ENCODE measurements at places on chromosomes 3 and 15.

DNA sequence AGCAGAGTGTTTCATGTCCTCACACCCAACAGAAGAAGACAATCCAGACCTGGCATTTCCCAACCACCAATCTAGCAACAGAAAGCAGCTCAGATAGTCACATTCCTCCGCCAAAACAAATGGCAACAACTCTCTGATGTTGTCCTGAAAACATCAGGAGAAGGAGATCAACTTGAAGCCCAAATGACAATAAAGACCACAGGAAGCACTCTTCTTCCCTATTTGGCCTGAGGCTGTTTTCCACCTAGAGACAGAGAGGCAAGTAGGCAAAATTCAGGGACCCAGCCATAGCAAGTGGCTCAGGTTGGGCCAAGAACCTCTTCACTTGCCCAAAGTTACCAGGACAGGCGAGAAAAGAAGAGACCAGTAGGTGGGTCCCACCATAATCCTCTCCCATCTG is 35.0 kb downstream of the ZNF148 start:
- no peak for DNase-seq

GRCh38 chr15:95715116-95715903 is 615.2 kb upstream of the NR2F2 start:
- no peak for DNase-seq

GRCh38 chr3:8964436-8965370 is 1.4 kb upstream of the RAD18 start:
- DNase-seq = no peak

DNA sequence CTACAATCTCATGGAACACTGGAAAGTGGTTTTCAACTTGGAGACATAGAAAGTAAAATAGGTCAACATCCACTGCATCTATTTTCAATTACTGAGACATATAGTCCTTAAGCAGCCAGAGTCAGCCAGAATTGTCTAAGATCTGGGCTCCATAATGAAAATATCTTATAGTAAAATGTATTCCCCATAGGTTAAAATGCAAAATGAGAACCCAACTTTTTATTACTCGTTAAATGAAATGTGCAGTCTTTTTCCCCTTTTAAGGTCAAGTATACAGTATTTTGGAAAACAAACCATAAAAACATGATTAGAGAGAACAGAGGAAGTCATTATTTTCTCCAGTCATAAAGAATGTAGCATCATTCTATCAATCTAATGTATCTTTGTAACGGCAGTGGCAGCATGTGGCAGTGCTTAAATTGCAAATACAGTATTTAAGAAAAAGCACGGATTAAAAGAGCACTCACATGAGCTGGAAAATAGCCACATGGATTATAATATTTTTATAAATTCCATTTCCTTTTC is 64.4 kb upstream of the CPB1 start:
- no peak for DNase-seq

- DNase-seq = no peak
Measured at GRCh38 chr3:65617209-65617608, 421.5 kb downstream of the MAGI1 start.

- DNase-seq = no peak
Measured at GRCh38 chr15:47975427-47975826, 145.4 kb upstream of the SLC24A5 start.

GRCh38 chr3:12643724-12644123 is 20.2 kb downstream of the RAF1 start:
- DNase-seq = no peak

DNA sequence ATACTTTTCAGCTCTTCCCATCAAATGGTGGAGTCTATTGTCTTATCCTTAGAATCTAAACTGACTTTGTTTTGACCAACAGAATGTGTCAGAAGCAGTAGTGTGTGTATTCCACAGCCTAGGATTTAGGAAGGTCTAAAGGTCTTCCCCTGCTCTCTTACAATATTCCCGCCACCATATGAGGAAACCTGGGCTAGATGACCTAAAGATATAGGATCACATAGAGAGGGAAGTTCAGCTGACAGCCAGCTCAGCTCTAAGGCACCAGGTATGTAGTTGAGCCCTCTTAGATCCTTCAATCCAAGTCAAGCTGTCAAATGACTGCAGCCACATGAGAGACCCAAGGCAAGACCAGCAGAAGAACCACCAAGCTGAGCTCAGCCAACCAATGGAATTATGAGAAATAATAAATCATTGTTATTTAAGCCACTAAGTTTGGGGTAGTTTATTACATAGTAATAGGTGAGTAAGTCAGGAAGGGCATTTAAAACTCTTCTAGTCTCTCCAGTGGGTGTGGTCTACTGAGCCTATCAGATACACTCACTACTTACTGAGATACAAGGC is 227.7 kb upstream of the HES1 start:
- DNase-seq = no peak

DNA sequence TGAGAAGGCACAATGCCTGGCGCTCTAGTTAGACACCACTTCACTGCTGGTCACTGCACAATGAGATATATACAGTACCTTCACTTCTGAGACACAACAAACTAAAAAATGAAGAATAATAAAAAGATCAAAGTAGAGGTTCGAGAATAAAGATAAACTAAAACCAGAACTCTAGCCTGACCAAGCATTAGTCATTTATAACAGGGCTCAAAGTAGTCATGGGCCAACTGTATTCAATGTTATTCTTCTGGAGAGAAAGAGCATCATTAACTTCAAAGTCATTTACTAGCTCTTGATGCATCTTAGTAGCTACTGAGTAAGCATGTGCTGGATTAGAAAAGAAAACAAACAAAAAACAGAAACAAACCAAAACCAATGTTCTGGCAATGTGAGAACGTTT is 145.2 kb downstream of the SSR3 start:
- DNase-seq = no peak

- DNase-seq = no peak
Measured at GRCh38 chr15:71212146-71212545, 96.9 kb downstream of the THSD4 start.

DNA sequence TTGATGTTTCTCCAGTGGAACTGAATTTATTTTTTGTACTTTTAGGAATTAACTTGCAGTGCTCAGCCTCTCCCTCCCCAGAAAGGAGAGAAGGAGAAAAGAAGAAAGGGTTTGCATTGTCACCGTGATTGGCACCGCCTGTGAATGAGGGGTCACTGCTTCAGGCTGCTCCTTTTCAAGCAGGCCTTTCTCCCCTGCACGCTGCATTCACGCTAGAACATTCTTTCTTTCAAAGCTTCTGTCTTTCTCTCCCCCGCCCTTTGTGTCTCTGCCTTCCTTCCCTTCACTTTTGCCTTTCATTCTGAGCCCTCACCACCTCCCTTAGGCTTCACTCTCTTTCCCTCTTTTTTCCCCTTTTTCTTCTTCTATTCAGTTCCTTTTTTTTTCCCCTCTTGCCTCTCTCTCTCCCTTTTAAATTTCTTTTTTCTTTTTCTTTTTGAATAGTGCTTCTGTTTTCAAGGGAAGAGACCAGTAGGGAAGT is 42.4 kb downstream of the ZNF710 start:
- no peak for DNase-seq

DNA sequence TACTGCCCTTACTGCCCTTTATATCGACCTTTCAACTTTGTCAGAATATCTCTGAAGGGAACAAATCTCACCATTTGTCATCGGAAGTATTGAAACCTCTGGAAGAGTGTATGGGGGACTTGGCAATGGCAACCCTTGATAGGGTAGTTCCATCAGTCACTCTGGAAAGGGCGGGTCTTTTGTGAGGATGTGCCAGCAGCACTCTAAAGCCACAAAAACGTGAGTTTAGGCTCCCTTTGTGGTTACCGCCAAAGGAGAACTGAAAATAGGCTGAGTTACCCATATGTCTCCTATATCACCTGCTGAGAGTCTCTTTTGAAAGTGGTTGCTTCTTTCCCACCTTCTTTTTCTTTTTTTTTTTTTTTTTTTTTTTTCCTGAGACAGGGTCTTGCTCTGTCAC is 296.8 kb upstream of the CHRM5 start:
- no peak for DNase-seq

DNA sequence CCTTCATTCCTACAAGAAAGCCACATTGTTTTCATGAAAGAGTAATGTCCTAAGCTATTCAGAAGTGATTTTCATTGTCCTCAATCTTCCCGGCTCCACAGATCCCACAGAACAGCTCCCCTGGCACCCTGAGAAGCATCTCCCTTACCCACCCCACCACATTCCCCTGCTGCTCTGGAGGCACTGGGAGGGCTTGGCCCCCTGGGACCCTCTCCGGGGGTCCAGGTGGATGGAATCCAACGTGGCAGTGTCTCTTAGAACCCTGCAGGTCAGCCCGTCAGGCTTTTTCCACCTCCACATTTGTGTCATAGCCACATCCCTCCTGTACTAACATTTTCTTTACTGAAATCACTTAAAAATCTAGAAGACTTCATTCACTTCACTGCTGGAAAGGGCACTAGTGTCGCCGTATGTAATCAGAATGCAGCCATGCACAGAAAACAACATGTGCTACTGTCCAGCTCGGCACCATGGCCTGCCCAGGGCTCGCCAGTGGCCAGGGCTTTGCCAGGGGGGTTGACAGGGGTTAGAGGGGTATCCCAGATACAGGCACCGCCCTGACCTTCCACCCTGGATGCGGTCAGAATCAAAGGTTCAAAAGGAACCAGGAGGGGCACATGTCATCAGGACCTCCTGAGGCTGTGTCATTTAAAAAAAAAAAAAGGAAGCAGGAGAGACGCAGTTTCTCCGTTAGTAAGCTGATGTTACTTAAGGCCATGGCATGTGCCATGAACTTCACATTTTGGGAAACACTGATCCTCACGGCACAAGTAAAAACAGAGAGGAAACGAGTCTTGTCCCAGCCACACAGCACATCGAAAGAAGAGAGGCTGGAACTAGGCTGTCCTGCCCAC is 106.3 kb downstream of the LSM3 start:
- no peak for DNase-seq

GRCh38 chr3:157464321-157464720 is 27.7 kb downstream of the PTX3 start:
- DNase-seq = no peak

DNA sequence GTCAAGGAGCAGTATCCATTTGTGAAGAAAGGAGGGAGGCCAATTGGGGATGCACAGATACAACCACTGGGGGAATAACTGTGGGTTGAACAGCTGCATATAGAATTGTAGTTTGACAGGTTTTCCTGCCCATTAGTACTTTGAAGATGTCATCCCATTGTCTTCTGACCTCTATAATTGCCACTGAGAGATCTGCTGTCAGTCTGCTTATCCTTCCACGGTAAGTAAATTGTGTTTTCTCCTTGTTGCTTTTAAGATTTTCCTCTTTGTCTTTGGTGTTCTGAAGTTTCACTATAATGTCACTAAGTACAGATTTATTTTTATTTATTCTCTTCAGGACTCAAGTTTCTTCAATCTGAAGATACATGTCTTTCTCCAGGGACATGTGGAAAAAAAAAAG is 56.6 kb downstream of the MOBP start:
- no peak for DNase-seq

DNA sequence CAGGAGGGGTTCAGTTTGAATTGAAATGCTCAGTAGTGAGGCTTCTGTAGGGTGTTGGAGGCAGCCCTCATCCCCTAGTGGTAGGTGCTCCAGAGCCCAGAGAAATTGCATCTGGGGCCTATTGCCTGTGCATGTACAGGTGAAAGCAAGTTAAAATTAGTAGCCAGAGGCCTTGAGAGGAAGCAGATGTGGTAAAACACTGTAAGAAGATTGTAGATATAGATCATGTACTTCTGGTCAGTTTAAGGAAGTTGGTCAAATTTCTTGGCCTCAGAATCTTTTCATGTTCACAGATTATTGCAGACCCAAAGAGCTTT is 34.6 kb downstream of the IGSF10 start:
- DNase-seq = no peak

DNA sequence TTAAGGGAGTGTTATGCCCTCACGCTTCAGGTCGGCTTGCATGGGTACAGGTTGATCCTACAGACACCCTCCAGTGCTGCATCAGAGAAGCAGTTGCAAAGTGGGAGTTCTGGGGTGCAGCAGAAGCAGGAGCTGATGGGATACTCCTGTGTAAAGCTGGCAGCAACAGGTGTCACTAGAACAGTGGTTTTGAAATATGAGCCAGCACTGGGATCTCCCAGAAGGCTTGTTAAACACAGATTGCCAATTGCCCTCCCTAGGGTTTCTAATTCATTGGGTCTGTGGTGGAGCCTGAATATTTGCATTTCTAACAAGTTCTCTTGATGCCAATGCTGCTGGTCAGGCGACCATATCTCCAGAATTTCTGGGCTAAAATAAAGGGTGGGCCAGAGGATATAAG is 350.4 kb downstream of the CLSTN2 start:
- DNase-seq = no peak

- DNase-seq = no peak
Measured at GRCh38 chr3:59808446-59808845, 758.6 kb upstream of the CFAP20DC start.
